Gastrocnemius medialis (tissue), 4 donors: ENCODE measurements at places on chromosomes 1 and 21. TPM values are rescaled to one million over a fixed set of nuclear protein-coding genes. Genes with fewer than 3 reads are reported as not detected.

DNA sequence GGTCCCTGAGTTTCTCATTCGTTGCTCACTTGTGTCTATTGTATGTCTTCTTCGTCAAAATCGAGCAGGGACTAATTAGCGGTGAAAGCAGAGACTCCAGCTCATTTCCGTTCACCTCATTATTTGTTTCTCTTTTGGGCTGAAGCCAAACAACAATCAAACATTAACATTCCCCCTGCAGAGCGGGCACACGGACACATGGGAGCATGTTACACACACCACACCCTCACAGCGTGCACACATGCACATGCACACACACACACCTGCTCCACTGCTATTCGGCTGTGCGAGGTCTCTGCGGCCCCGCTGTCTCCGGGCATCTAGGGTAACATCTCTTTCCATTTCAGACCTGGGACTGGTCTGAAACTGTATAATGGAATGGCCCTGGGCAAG is 58.5 kb upstream of the LRRC8D start:
- DNase-seq, result no peak

- no peak for DNase-seq
Observed at GRCh38 chr1:241813768-241814320, 34.2 kb upstream of the EXO1 start.

The NPPA gene
- total RNA-seq, result not detected

DNA sequence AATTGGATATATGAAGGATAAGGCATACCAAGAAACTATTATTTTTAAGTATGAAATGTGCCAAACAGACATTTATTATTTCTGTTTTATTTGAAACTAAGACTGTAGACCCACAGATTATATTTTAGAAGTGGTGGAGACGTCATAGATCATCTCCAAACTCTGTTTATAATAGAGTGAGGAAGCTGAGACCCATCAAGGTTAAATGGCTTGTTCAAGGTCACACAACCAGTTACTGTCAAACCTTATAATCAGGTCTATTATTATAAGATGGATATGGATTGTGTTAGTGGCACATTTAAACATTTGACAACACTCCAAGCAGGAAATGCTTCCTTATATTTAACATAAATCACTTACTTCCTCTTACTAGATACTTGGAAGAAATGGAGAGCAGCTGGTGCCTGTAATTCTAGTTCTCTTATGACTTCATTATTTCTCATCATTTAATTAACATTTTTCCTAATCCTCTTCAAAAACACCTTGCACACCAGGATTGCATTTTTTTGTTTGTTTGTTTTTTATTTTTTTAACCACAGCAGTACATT is 117.0 kb downstream of the NEK7 start:
- DNase-seq, result no peak

The POU3F1 gene
- 0.87 TPM for total RNA-seq

GRCh38 chr21:45912611-45913417 is 68.8 kb upstream of the COL6A1 start:
- DNase-seq, result no peak

The CR1L gene
- not detected for total RNA-seq

DNA sequence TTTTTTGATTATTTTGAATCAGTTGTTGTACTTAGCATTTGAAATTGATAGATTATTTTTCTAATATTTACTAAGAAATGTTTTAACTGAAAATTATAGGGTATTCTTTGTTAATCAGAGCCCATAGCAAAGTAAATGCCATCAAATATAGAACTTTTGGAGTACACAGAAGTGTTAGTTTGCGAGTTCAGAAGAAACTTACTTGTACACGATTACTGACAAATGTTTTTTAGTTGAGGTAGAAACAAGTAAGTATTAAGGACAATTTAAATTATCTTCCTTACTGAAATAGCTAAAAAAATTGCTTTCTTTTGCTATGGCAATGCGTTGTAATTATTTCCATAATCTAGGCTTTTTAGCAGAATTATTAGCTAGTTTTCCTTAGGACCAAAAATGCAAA is 692.2 kb downstream of the USP25 start:
- no peak for DNase-seq

GRCh38 chr1:65230731-65231481 is 78.4 kb upstream of the DNAJC6 start:
- DNase-seq, result no peak

- DNase-seq, result no peak
Observed at GRCh38 chr1:230284891-230285290, 141.2 kb downstream of the PGBD5 start.

GRCh38 chr1:23466423-23466989 is 17.5 kb downstream of the ASAP3 start:
- no peak for DNase-seq

- peak; percentile 21 for DNase-seq
Observed at GRCh38 chr1:223177681-223178080, 34.6 kb upstream of the TLR5 start.

- DNase-seq, result no peak
Observed at GRCh38 chr1:232922485-232922884, 27.9 kb upstream of the NTPCR start.

GRCh38 chr21:16454399-16454798 is 724.6 kb downstream of the USP25 start:
- DNase-seq, result no peak

DNA sequence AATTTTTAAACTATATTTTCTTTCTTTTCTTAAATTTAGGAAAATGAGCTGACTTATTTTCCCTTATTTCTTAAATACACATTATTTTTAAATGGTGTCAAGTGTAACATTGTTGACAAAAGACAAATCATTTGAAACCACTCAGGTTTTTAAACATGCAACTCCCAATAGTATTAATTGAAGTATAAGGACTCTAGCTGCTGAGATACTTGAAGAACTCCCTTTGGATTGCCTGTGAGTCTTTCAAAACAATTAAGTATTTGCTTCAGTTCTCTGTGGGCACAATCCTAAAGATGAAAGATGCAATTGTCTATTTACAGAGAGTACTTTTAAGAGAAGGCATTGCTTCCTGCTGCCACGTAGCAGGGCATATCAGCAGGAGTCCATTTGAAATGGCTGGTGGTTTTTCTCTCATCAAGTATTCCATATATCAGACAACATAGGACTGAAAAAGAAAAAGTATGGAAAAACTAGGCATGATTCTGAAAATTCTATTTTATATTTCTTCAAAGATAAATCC is 373.4 kb downstream of the NEGR1 start:
- no peak for DNase-seq

The SERPINC1 gene
- 1.7 TPM for total RNA-seq

DNA sequence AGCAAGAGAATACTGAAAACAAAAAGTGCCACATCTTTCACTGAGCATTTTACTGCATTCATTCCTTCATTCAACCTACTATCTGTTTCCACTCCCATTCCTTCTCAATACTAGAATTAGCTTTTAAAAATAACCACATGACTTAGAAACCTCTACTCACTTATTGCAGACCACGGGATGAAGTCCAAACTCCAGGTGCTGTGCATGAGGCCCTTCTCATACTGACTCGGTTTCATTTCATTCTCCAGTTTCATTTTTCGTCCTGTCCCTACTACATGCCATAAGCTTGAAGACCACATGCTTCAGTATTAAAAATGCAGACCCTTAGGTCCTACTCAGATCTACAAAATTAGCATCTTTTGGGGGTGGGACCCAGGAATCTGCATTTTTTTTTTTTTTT is 2.3 kb upstream of the BACH1 start:
- DNase-seq, result no peak

The BTBD8 gene
- 3.4 TPM for total RNA-seq

- no peak for DNase-seq
Observed at GRCh38 chr1:210248341-210248740, 15.7 kb downstream of the SERTAD4 start.

DNA sequence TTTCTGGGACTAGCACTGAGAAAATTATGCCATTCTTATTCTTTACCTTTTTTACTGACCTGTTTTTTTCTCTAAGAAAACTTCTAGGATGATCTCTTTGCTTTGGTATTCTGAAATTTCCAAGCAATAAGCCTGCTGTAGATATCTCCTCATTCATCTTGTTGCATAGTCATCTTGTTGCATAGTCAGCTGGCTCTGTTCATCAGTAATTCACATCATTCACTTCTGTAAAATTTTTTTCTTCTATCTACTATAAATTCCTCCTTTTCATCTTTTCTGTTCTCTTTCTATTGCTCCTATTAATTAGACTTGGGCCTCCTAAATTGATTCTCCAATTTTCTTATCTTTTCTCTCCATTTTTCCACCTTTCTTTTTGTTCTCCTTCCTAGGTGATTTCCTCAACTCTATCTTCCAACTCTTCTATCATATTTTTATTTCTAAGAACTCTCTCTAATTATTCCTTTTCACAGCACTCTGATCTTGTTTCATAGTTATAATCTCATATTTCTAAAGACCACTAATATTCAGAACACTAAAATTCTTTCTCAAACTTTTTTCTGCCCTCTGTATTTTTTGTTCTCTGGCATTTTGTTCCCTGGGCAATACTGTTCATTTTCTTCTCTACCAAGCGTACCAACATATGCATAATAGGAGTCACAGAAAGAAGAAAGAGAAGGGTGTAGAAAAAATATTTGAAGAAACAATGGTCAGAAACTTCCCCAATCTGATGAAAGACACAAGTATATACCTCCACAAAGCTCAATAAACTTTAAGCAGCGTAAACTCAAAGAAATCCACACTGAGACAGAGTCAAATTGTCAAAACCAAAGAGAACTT is 17.7 kb downstream of the TUT4 start:
- DNase-seq, result no peak

GRCh38 chr21:44907966-44908895 is 12.5 kb downstream of the ITGB2 start:
- DNase-seq, result no peak

The TFF2 gene
- not detected for total RNA-seq

DNA sequence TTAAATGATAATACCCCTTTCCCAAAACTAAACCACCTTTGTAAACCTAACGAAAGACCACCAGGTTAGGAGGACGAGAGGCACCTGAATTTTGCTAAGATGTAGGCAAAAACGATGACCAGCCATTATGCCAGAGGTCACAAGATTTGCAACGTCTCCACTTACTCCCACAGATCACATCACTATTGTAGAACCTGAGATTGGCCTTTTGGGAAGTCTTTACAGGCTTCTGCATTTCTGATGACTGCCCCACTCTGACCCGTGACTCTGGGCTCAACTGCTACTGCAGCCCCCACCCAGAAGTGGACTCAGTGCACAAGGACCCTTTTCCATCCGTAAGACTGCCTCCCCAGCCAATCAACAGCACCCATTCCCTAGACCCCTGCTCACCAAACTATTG is 36.4 kb upstream of the COL6A2 start:
- DNase-seq, result no peak

The TMEM240 gene
- total RNA-seq, result 1.9 TPM

GRCh38 chr21:36477001-36477400 is 2.9 kb downstream of the CLDN14 start:
- DNase-seq, result no peak
